ENCODE measurements at places on chromosomes 2 and 18.

- DNase-seq: no peak
Observed at GRCh38 chr2:143433251-143433650, 304.0 kb downstream of the ARHGAP15 start.

GRCh38 chr2:229089776-229090175, 181.3 kb downstream of the PID1 start:
- no peak for DNase-seq

DNA sequence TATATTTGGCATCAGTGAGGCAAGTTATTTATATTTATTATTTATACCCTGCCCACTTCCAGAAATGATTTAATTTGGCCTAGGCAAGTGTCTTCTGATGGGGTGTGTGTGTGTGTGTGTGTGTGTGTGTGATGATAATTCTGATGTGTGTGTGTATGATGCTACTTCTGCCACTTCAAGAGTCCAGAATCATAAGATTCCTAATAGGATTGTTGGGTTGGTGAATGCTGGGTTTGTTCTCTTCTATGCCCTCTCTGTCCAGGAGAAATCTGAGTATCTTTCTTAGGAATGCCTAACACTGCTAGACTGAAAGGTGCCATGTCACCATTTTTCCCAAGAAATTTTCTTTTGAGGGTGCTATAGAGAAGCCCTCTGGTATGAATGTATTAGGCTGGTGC, 122.5 kb downstream of the SPTBN1 start:
- DNase-seq: no peak

- DNase-seq: no peak
Observed at GRCh38 chr18:67133669-67134068, 382.9 kb downstream of the DSEL start.

GRCh38 chr2:42339191-42339912, 21.7 kb downstream of the COX7A2L start:
- DNase-seq: no peak

GRCh38 chr2:26633351-26633945, 7.7 kb downstream of the CIB4 start:
- DNase-seq: no peak

DNA sequence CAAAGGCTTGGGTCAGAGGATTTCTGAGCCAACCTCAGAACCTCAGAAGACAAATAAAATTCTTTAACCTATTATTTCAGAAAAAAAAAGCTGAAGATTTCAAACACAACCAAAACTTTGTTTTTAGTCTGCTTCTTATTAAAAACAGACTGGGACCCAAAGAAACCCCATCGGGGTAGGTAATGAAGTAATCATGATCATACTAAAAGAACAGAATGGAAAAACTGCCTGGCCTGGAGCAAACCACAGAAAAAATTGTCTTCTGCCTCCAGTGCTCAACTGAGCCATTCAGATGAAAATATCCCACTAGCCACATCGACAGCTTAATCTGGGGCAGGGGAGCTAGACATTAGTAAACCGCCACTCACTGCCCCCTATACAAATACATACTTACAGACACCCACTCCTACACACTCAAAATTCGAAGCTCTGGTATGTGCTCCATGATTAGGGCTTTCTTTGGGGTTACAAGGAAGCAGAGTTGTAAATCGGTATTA, 76.5 kb downstream of the SDC1 start:
- DNase-seq: no peak

DNA sequence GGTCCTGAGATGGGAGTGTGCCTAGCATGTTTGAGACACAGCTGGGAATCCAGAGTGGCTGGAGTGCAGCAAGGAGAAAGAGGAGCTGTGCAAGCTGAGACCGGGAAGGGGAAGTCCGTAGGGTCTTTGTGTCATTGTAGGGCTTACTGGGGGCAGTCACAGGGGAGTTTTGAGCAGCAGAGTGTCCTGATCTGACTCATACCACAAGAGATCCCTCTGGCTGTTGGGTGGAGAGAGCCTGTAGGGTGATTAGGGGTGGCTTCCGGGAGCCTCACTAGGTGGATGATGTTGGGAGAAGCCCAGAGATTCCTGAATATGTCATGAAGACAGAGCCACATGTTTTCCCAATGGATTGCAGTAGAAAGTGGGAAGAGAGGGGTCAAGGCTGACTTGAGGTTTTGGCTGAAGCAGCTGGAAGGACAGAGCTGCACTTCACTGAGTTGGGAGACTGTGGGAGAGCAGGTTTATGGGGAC, 30.9 kb downstream of the FHOD3 start:
- no peak for DNase-seq

DNA sequence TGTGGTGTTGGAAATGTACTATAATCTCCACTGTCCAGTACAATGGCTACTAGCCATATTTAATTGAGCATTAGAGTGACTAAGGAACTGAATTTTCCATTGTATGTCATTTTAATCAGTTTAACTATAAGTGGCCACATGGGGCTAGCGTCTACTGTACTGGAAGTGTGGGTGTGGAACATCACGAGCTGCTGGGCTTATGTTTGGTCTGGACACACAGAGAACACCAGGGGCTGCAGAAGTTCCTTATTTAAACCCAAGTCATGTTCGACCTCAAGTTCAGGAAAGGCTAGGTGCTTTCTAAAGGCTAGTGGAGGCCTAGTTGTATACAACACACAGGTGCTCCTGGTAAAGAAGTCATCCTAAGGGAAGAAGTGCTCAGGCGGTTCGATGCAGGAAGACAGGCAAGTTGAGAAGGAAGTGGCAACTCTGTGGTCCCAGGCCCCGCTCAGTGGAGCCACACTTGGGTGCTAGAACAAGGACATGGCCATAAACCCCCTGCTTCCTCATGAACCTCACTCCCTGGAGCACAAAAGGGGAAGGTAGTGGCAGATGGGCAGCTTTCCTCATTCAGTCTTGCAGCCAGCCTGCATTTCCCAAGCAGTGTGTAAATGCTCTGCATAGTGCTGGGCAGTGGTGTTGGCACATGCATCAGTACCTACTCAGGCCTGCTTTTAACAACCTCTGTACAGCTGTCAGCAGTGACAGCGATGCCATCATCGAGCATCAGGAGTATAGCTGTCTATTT, 13.3 kb downstream of the LGALSL start:
- no peak for DNase-seq

DNA sequence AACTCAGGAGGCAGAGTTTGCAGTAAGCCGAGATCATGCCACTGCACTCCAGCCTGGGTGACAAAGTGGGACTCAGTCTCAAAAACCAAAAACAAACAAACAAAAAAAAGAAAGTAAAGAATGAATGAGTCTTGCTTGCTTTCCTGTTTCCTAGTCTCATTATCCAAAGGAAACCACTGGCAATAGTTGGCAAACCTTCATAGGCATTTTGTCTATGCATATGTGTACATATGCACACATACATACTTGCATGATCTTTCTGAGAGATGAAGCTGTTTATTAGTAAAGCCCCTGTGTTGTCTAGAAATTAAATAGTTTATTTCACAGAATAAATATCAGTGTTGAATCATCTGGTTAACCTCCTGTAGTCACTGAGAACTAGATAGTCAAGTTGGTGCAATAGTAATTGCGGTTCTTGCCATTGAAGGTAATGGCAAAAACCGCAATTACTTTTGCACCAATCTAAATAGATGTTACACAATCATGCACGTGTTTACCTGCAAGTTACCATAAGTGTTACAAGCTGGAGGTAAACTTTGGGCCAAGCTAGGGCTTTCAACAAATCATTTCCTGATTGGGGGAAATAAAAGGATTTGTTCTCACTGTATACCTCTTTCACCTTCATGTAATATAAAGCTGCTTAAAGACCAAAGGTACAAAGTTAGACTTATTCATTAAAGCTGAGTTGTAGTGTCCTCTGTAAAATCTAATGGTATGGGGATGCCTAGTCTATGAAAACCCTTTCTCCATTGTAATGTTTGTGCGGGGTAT, 24.7 kb downstream of the SLC20A1 start:
- no peak for DNase-seq

- no peak for DNase-seq
Observed at GRCh38 chr2:149738767-149739166, 151.2 kb upstream of the MMADHC start.

DNA sequence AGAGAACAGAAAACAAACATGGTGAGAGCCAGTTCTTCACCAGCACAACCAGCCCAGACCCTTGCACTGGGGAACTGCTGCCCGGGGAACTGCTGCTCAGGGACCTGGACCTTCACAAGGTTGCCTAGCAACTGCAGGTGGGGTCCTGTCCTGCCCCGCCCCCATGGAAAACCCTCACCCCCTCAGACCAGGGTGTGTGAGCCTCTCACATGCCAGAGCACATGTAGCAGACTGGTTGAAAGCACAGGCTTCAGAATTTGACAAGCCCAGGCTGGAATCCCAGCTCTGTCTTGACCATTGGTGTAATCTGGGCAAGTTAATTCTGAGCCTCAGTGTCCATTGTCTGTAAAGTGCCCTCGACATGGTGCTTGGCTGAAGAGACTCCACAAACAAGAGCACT, 118.6 kb downstream of the LOXHD1 start:
- no peak for DNase-seq

- no peak for DNase-seq
Observed at GRCh38 chr2:149122516-149122915, 84.0 kb downstream of the LYPD6B start.

DNA sequence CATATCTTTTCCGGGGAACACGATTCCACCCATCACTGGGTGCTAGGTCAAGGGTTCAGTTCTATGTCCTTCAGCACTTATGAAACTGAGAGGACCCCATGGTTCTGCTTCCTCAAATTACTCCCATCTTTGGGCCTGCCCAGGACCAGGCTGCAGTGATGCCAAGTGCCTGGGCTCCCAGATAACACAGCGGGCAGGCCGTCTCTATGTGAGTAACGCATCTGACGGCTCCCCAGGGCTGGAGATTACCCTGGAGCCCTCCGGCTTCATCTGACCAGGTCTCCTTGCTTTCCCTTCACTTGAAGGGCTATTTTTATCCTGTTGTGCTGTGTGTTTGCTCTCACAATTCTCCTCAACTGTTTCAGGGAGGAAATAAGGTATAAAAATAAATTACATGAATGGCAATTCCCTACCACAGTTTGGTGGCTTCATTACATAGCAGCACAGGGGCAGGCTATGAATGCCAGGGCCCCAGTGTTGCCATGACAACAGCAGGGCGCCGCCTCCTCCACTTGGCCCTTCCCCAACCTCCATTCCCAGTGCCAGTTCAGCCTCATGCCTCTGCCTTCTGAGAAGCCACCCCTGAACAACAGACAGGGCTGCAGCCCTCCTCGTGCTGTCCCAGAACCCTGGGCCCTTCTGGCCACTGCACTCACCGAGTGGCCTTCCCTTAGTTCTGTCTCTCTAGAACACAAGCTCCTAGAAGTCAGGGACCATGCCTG, 25.4 kb upstream of the TMEM131 start:
- DNase-seq: no peak

DNA sequence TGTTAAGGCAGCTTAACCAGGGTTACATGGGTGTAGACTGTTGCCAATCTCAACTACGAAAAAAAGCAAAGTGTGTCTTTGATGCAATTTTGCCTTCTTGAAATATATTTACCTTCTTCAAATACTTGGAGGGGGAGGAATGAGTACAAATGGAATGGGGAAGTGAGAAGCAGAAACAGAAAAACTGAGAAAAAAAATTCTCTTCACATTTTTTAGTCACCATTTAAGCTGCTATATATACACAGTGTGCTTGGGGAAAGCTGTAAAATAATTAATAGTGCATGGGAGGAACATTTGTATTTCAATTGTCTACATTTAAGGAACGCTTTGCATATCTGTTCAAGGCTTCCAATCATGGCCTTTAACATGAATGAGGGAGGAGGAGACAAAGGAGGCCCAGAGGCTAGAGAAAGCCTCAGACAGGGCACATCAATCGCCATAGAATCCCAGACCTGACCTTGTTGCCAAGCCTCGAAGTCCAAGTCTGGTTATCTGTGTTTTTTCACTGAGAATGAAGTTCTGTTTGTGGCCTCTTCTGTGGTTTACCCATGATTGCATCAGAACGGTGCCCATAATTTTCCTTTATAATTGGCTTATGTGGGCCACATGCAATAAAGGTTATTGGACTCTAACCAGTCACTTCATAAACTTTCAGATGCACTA, 158.6 kb downstream of the PIK3C3 start:
- no peak for DNase-seq

- DNase-seq: no peak
Observed at GRCh38 chr18:48792611-48793380, 158.0 kb downstream of the SMAD7 start.

DNA sequence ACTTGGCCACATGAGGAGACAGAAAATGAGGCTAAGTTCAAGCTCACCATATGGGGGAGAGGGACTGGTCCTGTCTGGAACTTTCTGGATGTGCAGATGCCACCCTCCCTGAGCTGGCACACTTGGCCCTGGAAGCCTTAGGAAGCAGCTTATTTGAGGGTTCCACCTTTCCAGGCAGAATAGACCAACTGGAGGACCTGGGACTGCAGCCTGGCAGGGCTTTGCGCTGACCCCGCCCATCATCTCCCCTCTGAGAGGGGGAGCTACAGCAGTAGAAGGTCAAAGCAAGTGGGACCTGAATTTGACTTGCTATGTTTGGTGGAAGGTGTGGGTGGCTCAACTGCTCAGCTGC, 39.5 kb downstream of the TMEM17 start:
- no peak for DNase-seq

- DNase-seq: no peak
Observed at GRCh38 chr2:232937278-232937906, 67.3 kb downstream of the SNORC start.

DNA sequence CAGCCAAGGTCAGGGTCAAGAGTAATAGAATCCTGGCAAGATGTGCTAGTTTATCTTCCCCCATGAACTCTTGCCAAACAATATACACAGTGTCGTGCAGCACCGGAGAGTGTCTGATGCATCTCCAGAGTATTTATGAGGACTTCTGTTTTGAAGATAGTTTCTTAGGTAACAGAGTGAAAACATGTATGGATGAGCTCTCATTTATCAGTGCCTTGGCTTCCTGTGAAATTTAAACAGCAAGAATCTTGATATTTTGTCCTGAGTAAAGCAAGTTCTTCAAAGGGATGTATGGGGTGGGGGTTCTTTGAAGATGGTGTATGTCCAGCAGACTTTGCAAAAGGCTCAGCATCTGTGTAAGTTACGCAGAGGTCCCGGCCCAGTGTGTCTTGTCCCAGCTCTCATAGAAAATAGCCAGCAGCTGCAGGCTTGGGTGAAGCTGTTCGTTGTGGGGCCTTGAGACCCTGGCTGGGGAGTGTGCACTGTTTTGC, 361.0 kb upstream of the NT5C1B start:
- DNase-seq: no peak

GRCh38 chr2:204065566-204065965, 129.0 kb downstream of the ICOS start:
- no peak for DNase-seq

Measured in stimulated activated CD4-positive, alpha-beta T cell treated with anti-CD3 and anti-CD28 coated beads, Interleukin-4, amount 100 ng/mL, for 1 hour (primary cell).